ENCODE measurements at places on chromosomes 3 and 15.

- no peak for DNase-seq
Observed at GRCh38 chr3:144770915-144771351, 799.3 kb downstream of the DIPK2A start.

- DNase-seq, result no peak
Observed at GRCh38 chr3:30343861-30344260, 262.5 kb upstream of the TGFBR2 start.

DNA sequence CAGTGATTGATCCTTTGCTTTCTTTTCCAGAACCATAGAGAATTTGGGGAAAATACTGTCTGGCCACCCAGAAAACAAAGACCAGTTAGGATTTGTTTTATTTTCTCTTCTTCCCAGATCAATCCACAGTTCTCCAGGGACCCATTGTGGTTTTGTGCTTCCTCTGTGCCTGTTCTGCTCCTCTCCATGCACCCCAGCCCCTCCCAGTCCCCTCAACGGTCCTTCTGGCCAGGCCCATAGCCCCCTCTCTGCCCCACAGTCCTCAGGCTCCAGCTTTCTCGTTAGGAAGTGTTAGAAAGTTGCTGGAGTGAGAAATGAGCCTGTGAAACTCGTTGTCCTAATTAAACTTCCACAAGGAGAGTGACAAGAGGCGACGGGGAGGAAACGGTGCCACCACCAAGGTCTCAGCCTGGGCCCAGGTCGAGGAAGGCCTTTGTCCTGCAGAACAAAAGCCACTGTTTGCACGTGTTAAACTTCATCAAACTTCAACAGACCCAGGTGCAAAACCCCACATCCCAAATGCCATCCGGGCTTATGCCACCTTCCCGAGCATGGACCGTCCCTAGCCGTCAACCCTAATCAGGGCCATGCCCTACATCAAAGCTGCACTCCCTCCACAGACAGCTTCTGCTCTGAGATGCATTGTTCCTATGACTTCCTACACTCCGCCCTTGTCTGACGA is 18.7 kb upstream of the ALDH1A3 start:
- no peak for DNase-seq

GRCh38 chr3:172334671-172335207 is 113.5 kb downstream of the GHSR start:
- DNase-seq, result no peak

DNA sequence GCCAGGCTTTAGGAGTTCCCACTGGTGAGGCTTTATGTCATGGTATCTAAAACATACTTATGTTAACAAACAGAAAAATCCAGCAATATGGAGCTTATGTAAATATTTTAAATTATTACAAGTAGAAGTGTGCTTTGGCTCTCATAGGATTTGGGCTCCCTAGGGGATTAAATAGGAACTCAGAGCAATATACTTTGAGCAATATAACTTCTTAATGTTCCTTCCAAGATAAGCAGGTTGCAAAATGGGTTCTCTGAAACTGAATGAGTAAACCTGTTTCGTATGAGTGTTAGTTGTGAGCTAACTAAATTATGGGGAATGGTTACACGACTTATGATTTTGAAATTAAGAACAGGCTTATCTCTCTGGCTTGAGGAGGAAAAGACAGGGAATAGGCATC is 366.1 kb upstream of the ZNF385D start:
- no peak for DNase-seq

DNA sequence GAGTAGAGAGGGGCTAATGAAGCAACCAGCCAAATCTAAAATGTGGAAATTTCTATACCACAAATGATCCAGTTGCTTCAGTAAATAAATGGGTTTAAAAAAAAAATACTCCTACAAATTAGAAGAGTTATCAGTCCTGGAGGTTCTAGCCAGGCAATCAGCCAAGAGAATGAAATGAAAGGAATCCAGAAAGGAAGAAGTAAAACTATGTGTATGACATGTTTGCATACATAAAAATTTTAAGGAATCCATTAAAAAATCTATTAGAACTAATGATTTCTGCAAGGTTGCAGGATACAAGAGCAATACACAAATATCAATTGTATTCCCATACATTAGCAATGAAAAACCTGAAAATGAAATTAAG is 9.6 kb downstream of the MESP2 start:
- DNase-seq, result no peak

GRCh38 chr3:129950318-129951046 is 24.0 kb upstream of the TRH start:
- DNase-seq, result no peak

GRCh38 chr3:78857494-78858111 is 910.2 kb downstream of the ROBO1 start:
- no peak for DNase-seq

All from stimulated activated CD8-positive, alpha-beta memory T cell treated with anti-CD3 and anti-CD28 coated beads, Interleukin-4, amount 100 ng/mL, for 1 hour (primary cell).